ENCODE measurements at places on chromosomes 2 and 18. TPM values are rescaled to one million over a fixed set of nuclear protein-coding genes. Genes with fewer than 3 reads are reported as not detected.

CYTIP gene
- total RNA-seq: 10.6 TPM

SGPP2 gene
- 4.9 TPM for total RNA-seq

TDRD15 gene
- 0.33 TPM for total RNA-seq

PRKAG3 gene
- not detected for total RNA-seq

CRYBA2 gene
- total RNA-seq: 23.1 TPM

HOXD13 gene
- not detected for total RNA-seq

SEC11C gene
- 77.1 TPM for total RNA-seq

SPDYA gene
- total RNA-seq: 0.26 TPM

GRB14 gene
- total RNA-seq: 27.5 TPM

ATRAID gene
- total RNA-seq: 75.0 TPM

TRIM43 gene
- not detected for total RNA-seq

CD8B gene
- 5.7 TPM for total RNA-seq

Measured in body of pancreas (tissue), 4 donors.